ENCODE measurements at places on chromosomes 12 and 14.

- no peak for DNase-seq
These were observed 155.0 kb downstream of the EPS8 start for GRCh38 chr12:15634010-15634683.

- no peak for DNase-seq
These were observed 61.5 kb downstream of the MGAT4C start for GRCh38 chr12:86194721-86195120.

GRCh38 chr12:110007881-110008280, 8.7 kb downstream of the ANKRD13A start:
- DNase-seq: no peak

DNA sequence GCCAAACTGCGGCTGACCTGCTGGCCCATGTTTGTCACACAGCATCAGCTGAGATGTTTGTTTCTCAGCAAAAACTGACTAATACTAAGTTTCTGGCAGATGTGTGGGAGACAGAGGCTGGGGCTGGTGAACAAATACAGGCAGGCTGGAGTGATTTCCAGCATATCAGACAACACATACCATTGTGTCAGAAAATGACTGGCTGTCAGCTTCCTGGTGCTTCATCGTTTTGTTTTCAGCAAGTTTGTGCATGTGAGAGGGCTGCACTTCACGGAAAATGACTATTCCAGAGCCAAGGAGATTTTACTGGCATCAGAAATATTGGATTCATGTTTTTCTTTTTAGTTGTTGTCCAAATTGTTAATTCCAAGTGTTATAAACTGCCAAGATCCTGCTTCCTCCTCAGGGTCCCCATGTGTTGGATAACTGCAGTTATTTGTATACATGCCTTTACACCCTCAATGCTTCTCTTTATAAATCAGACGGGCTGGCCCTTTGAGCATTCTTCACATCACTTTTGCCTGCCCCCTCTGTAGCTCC, 145.7 kb downstream of the GALC start:
- DNase-seq: no peak

DNA sequence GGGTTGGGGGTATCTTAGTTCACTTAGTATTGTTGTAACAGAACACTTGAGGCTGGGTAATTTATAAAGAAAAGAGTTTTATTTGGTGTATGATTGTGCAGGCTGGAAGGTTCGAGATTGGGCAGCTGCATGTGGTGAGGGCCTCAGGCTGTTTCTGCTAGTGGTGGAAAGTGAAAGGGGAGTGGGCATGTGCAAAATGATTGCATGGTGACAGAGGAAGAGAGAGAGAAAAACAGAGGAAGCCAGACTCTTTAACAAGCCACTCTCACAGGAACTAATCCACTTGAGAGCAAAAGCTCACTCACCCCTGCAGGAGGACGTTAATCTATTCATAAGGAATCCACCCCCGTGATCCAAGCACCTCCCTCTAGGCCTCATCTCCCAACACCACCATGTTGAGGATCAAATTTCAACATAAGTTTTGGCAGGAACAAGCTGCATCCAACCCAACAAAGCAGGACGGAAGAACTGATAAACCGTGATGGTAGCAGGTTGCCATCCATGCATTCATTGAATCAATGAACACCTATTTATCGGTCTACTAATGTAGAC, 165.0 kb upstream of the GZMB start:
- DNase-seq: no peak

GRCh38 chr12:43812926-43813325, 6.8 kb upstream of the TWF1 start:
- no peak for DNase-seq

DNA sequence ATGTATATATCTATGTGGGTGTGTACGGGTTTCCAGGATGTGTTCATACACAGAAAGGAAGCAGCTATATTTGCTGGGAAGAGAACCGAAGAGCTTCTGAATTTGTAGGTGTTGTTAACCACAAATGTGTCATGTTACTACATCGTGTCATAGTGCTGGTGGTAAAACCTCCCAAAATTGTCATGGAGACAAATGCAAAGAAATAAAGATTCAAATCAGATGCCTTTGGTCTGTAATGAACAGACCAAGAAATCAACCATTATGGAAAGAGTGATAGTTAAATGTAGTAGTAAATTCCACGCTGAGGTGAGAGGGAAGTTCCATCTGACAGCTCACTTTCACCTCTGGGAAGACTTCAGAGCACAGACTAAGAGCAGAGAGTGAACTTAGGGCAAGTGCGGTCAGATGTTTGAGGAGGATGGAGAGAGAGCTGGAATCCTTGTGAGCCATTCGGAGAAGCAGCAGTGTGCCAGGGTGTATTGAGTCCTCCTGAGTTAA, 487.5 kb downstream of the TMEM121 start:
- no peak for DNase-seq

DNA sequence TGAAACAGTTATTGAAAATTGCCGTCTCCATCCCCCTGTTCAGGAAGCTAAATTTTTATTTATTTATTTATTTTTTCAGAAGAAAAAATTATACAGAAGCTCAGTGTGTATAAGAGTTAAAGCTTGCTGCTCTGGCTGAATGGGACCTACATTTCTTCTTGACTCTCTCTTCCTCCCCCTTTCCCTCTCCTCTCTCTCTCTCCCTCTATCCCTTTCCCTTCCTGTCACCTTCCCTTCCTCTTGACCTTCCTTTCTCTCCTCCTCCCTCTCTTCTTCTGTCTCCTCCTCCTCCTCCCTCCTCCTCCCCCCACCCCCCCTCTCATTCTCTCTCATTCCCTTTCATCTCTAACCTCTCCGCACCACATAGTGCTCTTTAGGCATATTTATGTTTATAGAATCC, 39.1 kb downstream of the APAF1 start:
- no peak for DNase-seq

DNA sequence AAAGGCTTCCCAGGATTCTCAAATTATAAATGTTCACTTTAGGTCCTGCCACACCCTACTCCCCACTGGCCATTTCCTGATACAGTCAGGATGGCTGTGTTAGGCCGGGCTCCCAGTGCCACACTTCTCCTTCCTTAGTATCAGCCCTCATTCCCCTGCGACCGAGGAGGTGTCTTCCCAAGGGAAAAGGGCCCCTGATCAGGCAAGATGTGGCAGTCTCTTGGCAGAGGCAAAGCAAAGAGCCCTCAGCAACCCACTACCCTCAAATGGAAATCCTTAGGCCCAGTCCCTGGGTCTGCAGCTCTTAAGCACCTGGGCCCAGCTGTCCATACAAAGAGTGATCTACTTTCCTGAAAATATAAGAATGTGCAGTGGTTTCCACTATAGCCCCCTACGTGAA, 96.5 kb upstream of the VASH1 start:
- no peak for DNase-seq

- DNase-seq: no peak
These were observed 174.5 kb downstream of the MYRFL start for GRCh38 chr12:69999561-69999960.

- DNase-seq: no peak
These were observed 146.1 kb downstream of the C12orf75 start for GRCh38 chr12:105476616-105477015.

- no peak for DNase-seq
These were observed 40.8 kb downstream of the ANO6 start for GRCh38 chr12:45256721-45257120.

DNA sequence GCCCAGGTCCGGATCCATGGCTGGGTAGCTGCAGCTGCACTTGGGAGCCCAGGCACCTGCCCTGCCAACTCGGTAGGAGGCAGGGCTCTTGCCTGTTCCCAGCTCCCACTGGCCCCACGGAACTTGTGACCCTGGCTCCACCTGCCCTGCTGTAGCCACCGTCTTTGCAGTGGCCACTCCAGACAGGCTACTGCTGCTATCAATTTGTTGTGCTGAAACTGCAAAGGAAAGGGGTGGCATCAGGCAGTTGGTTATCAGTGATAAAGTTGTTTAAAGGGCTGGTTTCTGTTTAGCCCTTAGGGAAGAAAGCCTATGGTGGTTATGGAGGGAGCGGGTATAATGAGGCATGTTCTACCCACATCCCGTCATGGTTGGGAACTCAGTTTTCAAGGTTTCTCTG, 32.1 kb upstream of the ARID2 start:
- DNase-seq: no peak

DNA sequence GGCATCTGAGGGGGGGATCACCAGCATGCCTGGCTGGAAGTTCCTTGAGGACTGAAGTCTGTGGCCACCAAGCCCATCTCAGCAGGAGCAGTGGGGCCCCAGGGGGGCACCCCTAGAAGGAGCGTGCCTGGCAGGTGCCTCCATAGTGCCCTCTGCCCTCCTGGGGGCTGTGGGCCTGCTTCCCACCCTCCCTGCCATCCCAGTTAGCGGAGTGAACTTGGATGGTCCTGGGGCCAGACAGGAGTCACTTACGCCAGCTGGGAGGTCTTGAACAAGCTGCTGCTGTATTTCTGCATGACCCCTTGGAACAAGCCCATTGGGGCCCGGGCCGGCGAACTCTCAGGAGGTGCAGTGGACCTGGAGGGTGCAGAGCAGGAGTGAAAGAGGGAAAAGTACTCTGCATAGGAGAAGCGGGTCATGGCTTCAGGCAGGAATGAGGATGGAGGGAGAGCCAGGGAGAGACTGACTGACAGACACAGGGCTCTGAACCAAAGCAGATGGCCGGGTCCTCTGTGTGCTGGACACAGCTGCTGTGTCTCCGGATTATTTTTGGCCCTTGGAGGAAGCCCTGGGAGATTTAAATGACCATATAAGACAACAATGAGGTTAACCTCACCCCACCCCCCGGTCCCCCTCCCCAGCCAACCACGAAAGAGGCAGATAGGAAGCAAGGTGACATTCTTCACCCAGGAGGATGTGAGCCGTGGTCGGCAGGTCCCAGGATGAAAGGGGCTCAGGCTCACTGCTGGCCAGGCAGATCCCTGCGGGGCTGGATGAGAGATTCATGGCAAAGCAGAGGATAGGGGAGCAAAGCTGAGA, 19.6 kb downstream of the ASB2 start:
- no peak for DNase-seq

Data from chondrocyte (in vitro differentiated cells).